ENCODE measurements at places on chromosomes 2 and 18. TPM values are rescaled to one million over a fixed set of nuclear protein-coding genes. Genes with fewer than 3 reads are reported as not detected.

Gene NEURL3
- total RNA-seq, result 2.5 TPM

Gene RGPD8
- total RNA-seq, result 26.3 TPM

Gene UGT1A8
- total RNA-seq, result not detected

Gene IL1A
- total RNA-seq, result 0.98 TPM

Gene TUBA3E
- total RNA-seq, result not detected

Gene FAM124B
- 1.7 TPM for total RNA-seq

Gene TXNDC2
- total RNA-seq, result 0.49 TPM

Gene OBSL1
- total RNA-seq, result 53.0 TPM

Gene PDE1A
- total RNA-seq, result 14.5 TPM

Gene LIPT1
- 3.9 TPM for total RNA-seq

Gene FN1
- 292 TPM for total RNA-seq

Measured in vagina (tissue), 2 donors.